ENCODE measurements at places on chromosomes 4 and X.
A peak's percentile ranks its signal among the peaks of the same experiment; 100 is the strongest.

DNA sequence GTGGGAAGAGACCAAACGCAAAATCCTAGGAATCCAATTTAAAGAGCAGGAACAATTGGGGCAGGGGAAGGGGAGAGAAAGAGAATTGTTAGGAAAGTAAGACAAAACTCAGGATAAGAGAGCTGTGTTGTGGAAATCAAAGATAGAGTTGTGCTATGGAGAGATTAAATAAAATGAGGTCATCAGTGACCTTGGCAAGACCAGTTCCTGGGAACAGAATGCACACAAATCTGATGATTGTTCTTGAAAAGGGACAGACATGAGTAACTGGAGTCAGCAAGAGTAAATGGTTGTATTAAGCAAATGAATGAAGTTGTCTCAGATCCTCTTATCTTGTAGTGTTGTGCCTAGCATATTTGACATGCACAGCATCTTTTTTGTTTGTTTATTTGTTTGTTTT lies 267.4 kb downstream of the IL1RAPL1 start:
- no peak for DNase-seq

GRCh38 chrX:15399962-15400391 lies 15.8 kb upstream of the VEGFD start:
- DNase-seq: no peak

- DNase-seq: no peak
Observed at GRCh38 chr4:40199179-40199670, 2.4 kb downstream of the RHOH start.

GRCh38 chr4:83028976-83029375 lies 6.0 kb upstream of the COPS4 start:
- no peak for DNase-seq

GRCh38 chrX:24085101-24085500 lies 30.3 kb downstream of the EIF2S3 start:
- no peak for DNase-seq

DNA sequence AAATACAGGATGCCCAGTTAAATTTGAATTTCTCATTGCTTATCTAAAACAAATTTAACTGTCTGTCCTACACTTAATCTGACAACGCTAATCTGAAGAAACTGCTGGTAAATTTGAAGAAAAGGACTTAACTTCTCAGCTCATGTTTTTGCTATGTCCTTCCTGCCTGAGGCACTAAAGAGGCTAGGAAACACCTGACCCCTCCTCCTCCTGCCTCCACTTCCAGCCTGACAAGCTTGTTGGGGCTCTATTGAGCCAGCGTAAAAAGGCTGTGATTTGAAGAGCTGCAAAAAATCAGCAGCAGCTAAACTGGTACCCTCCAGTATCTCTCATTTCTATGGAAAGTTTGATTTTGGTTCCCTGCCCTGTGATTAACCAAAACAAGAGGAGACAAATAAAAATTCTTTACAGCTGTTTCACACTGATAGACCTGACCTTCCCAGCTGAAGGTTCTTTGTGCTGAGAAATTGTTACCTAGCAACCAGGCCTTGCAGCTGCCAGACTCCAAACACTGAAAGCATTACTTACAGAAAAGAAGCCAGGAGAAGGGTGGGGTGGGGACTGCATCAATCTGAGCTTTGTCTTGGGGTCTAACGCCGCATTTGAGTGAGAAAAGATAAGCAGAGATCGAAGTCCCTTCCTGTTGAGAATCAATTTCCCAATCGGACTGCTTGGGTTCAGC lies 35.0 kb downstream of the DCX start:
- DNase-seq: no peak

GRCh38 chrX:2383735-2384134 lies 117.0 kb downstream of the DHRSX start:
- DNase-seq: no peak

GRCh38 chr4:6772223-6772928 lies 10.2 kb upstream of the KIAA0232 start:
- DNase-seq: no peak

DNA sequence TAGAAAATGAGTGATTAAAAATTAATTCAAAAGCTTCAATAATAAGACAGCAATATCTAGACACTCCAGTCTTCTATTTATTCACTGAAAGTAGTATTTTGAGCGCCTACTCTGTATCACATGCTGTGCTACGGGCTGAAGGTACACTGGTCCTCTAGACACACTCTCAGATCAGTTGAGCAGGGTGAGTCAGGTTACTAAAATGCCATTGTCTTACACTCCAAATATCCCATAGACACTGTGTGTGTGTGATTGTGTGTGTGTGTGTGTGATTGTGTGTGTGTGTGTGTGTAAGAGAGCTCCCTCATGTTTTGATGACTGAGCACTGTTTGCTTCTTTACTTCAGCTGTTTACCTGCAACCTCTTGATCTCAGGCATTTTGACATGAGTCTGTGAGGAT lies 342.8 kb upstream of the BOD1L1 start:
- DNase-seq: no peak

- DNase-seq: no peak
Observed at GRCh38 chrX:21798677-21799219, 40.7 kb upstream of the MBTPS2 start.

DNA sequence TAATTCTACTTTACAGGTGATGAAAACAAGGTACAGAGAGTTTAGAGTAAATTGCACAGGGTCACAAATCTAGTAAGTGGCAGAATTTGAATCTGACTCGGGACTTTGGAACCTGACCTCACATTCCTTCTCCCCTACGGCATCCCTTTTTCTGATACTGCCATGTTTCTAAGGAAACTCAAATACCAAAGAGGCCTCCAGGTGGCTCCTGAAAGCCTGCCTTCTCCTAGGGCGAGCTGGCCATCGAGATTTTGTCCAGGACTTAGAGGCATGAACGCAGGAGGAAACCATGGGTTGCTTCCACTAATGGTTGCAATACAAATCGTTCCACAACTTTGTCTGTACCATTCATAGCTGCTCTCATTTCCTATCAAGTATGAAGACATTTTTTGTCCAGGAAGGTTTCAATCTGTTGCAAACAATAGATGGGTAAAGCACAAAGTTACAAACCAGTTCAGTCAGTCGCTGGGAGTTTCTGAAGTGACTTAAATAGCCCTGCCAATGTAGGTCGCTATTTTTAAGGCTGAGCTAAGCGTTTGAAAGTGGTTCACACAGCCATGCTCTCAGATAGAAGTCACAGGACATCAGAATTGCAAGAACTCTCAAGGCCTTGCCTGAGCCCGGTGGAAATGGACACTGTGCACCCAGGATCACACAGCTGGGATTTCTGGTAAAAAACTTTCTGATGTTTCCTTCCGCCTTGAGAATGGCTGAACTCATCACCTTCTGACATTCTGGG lies 296.6 kb upstream of the PRPS2 start:
- no peak for DNase-seq

GRCh38 chr4:87219632-87220093 lies 755 bp downstream of the KLHL8 start:
- peak; percentile 44 for DNase-seq

- no peak for DNase-seq
Observed at GRCh38 chr4:110131916-110132315, 66.5 kb downstream of the ELOVL6 start.

- DNase-seq: no peak
Observed at GRCh38 chr4:114649908-114650307, 51.3 kb downstream of the UGT8 start.

- DNase-seq: no peak
Observed at GRCh38 chr4:80186676-80187075, 10.6 kb upstream of the PRDM8 start.

DNA sequence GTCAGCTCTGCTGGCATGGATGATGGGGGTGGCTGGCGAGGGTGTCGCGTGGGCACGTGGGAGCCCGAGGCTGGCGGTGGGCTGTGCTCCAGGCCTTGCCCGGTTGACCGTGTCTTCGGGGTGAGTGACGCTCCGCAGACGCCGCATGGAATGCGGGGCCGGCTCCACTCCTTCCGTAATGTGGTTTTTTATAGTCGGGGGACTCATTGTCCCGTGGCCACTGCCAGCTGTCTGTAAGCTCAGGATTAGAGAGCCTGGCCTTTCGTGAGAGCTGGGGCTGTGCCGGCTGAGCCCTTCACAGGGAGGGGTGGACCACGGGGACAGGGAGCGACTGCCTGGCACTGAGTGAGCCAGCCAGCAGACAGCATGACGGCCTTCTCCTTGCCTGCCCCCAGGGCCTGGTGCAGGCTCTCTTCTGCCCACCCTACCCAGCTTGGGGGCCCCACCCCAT lies 20.4 kb downstream of the DOK7 start:
- no peak for DNase-seq

DNA sequence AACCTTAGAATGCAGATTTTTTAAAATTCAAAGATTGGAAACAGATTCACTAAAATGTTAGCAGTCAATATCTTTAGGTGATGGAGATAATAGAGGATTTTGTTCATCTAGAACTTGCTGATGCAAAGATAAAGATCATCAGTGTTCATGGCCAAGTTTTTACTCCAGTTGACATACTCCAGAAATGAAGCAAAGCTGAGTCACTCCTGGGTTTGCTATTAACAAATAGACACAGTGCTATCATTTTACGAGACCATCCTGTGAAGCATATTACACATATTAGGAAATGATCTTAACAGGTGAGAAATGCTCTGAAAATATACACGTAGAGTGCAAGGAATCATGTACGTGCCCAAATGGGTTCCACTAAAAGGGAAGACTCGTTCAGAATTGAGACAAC lies 170.6 kb upstream of the FAM9B start:
- no peak for DNase-seq

- no peak for DNase-seq
Observed at GRCh38 chr4:126458993-126459392, 1144.2 kb downstream of the FAT4 start.

GRCh38 chr4:151267104-151267503 lies 9.9 kb upstream of the PRSS48 start:
- no peak for DNase-seq
